ENCODE measurements at places on chromosomes 3 and 15.

DNA sequence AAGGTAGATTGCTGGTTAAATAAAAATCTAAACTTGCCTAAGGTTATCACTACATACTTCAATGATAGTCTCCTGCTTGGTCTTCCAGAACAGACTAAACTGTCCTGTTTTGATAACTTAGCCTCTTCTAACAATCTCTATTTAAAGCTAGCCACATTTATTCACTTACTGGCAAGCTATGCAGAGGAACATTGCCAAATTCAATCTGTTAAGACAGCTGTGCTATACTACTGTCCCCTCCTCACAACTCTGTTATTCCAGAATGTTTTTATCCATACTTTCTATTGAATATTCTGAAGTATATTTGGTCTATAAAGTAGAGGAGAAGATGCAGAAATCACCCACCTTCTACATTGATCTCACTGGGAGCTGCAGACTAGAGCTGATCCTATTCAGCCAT, 594.0 kb upstream of the CCDC54 start:
- DNase-seq: no peak

GRCh38 chr3:56787784-56788256, 13.9 kb downstream of the ARHGEF3 start:
- no peak for DNase-seq

GRCh38 chr3:104244680-104245220, 1122.0 kb upstream of the ALCAM start:
- DNase-seq: no peak

DNA sequence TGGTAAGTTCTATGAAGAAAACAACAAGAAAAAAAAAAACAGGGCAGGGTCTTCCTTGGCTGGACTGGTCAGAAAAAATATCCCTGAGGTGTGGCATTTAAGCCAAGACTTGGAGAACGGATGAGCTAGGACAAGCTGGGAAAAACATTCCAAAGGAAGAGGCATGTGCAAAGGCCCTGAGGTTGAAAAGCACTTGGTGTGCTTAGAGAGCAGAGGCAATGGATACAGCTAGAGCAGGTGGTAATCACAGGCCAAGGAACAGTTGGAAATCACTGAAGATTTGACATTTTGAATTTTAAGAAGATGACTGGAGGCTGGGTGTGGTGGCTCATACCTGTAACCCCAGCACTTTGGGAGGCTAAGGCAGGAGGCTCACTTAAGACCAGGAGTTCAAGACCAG, 42.9 kb upstream of the PDE8A start:
- no peak for DNase-seq

- no peak for DNase-seq
Observed at GRCh38 chr3:53252096-53252946, 3.5 kb downstream of the TKT start.

GRCh38 chr3:23685541-23686258, 120.1 kb upstream of the UBE2E1 start:
- DNase-seq: no peak

DNA sequence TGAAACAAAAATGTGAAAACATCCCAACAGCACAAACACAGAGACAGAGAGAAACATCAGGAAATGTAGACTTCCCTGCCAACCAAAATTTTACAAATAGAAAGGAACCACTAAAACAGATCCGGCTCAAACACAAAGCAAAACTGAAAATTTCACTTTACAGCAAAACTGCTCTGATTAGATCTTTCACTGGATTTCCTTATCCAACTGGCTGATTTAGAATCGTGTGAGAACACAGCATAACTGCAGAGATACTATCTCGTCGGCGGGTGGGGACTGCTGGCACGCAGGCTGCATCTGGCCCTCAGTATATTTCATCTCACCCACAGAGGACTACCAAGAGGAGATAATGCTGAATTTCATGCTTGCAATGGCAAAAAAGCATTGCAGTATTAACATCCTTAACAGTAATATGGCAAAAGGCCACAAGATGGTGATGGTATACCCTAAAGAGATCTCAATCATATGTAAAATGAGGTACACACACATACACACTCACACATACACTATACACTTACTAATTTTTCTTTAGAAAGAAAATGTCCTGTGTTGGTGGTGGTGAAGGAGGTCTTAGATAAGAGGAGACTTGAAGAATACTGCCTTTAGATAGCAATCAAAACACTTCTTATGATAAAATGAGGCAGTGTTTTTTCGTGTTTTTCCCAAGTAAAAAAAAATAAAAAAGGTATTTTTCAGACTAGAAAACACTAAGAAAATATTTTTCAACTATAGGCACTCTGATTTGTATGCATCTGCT, 10.6 kb upstream of the LEO1 start:
- peak; percentile 34 for DNase-seq

DNA sequence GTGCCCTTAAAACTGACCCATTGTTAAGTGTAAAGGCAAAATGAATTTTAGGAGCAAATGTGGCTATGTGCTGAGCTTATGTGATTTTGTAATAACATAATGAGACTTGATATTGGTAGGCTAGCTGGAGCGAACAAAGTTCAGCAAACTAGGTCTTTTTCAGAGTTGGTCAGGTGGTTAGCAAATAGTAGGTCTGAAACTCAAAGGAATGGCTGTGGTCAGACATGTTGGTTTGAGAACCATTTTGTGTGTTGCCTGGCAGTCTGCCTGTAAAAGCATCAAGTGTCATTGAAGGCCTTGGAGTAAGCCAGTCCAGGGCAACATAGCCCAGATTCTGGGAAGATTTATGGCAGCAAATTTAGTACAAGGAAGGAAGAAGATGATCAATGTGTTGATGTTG, 16.4 kb downstream of the FBXO22 start:
- DNase-seq: no peak

GRCh38 chr3:178518660-178519396, 17.4 kb upstream of the KCNMB2 start:
- no peak for DNase-seq

- DNase-seq: no peak
Observed at GRCh38 chr3:151563305-151563704, 102.4 kb upstream of the IGSF10 start.

GRCh38 chr15:91219206-91219605, 119.1 kb downstream of the SV2B start:
- no peak for DNase-seq

DNA sequence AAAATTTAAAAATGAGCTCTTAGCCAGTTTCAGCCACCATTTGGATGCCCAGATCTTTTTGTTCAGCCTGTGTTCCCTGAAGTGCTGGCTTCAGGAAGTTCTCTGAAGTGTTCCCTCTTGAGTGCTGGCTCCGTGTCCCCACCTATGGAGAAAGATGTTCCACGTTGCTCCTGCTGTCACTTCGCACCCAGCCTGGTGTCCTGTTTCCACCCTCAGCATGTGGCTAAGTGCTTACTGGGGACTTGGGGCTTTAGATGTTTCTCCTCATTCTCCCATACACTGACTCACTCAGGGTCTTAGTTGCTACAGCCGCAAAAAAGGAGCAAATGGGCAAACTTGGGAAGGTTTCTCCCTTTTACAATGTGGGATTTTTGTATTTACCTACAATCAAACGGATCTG, 16.6 kb downstream of the CHCHD6 start:
- no peak for DNase-seq

DNA sequence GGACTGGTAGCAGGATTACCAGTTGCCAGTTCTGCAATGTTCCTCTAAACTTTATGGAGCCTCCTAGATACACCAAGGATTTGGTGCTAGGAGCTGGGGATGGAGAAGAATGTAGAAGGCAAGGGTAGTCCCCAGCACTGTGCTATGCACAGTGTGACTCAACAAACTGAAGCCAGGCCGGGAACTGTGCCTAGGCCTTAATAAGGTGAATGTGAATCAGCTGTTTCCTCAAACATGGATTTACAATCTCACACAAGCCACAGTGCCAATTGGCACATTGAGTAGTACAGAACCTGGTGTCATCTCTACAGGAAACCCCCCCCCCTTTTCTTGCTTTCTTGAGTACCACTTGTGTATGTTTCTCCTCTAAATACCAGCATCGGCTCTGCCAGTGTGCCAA, 32.5 kb downstream of the MRPS25 start:
- DNase-seq: no peak

- peak; percentile 53 for DNase-seq
Observed at GRCh38 chr3:11581237-11582190, 62.2 kb downstream of the VGLL4 start.

DNA sequence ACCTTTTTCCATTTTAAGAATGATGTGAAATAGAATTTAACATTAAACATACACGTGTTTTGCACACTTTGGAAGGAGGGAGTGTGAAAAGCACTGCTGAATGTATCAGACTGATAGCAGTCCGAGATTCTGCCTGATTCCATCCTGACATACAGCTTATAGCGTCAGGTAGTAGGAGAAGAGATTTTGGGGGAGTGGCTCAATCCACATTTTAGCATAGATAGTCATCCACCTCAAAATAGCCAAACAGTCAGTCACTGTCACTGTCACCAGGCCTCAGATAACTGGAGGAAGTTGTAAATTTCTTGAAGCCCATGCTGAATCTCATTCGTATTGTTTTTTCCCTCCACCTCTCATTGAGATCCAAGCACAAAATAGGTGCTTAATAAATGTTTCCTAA, 35.4 kb upstream of the ARHGEF26 start:
- DNase-seq: no peak

DNA sequence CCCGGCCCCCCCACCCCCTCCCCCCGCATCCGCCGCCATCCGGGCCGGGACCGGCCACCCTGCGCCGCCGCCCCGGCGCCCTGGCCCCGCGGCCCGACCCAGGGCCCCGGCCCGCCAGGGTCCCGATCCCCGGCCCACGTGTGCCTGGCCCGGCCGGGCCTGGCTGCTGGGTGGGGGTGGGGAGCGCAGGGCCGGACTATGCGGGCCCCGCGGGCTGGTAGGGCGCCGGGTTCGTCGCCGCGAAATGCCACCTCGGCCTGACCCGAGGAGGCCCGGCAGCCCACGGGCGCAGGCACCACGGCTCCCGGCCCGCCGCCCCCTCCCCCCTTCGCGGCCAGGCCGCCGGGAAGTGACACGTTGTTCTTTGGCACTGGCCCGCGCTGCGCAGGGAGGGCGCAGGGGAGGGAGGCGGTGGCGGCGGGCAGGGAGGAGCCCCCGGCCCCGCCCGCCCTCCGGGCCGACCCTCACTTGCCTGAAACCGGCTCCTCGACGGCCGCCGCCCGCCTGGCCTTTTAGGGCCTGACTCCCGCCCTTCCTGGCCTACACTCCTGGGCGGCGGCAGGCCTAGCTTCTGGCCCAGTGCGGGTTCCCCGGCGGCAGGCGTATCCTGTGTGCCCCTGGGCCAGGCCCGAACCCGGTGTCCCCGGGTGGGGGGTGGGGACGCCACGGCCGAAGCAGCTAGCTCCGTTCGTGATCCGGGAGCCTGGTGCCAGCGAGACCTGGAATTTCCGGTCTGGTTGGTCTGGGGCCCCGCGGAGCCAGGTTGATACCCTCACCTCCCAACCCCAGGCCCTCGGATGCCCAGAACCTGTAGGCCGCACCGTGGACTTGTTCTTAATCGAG, 515 bp downstream of the EIF4G1 start:
- DNase-seq: peak; percentile 60

DNA sequence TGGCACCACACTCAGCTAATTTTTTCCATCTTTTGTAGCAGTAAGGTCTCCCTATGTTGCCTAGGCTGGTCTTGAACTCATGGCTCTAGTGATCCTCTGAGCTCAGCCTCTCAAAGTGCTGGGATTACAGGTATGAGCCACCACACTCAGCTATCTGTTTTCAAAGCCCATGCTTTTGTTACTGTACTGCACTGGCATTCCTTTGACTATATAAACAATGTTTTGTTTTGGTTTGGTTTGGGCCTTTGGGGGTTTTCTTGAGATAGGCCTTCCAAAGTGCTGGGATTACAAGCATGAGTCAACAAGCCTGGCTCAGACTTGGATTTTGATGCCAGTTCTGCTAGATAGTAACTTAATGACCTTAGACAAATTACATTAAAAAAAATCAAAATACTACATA, 89.7 kb upstream of the GK5 start:
- DNase-seq: no peak

GRCh38 chr15:80820092-80820491, 40.9 kb downstream of the CEMIP start:
- DNase-seq: no peak

Measured in amygdala (tissue), 56 donors.